ENCODE measurements at places on chromosomes 7 and 10. TPM values are rescaled to one million over a fixed set of nuclear protein-coding genes. Genes with fewer than 3 reads are reported as not detected.
A peak's percentile ranks its signal among the peaks of the same experiment; 100 is the strongest.

DNA sequence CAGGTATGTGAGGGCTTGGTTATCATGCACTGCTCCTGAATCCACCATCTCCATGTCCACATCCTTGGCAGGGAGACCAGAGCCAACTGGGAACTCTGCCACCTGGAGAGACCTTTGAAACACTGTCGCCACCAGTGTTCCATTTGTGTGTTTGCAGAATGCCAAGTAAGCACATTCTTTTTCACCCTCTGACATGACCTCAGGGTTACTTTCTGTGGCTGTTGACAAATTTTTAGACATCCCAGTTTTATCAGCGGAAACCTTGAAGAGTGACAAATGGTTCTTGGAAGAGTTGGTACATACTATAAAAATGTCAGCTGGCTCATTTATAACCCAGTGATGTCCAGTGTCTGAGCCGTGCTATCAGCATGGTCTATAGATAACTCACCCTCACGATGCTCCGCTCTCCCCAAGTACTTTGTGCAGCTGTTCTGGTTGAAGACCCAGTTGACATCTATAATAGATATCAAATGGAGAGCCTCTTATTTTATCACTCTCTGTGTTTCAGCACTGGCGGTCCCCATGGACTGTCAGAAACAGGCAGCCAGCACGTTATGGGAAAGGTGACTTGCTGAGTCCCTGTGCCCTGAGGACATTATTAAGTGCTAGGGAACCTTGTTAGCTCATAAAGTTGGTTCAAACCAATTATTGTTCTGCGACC lies 563.1 kb upstream of the GALNT17 start:
- no peaks in the 10 kb centered on the region for H3K36me3 ChIP-seq
- no peak for DNase-seq
- H3K27me3 ChIP-seq, result no peaks in the 10 kb centered on the region
- no peak overlapping the region for H3K27ac ChIP-seq
- H3K4me3 ChIP-seq, result no peak overlapping the region
- H3K4me1 ChIP-seq, result peaks cover 22% of the 10 kb centered on the region

DNA sequence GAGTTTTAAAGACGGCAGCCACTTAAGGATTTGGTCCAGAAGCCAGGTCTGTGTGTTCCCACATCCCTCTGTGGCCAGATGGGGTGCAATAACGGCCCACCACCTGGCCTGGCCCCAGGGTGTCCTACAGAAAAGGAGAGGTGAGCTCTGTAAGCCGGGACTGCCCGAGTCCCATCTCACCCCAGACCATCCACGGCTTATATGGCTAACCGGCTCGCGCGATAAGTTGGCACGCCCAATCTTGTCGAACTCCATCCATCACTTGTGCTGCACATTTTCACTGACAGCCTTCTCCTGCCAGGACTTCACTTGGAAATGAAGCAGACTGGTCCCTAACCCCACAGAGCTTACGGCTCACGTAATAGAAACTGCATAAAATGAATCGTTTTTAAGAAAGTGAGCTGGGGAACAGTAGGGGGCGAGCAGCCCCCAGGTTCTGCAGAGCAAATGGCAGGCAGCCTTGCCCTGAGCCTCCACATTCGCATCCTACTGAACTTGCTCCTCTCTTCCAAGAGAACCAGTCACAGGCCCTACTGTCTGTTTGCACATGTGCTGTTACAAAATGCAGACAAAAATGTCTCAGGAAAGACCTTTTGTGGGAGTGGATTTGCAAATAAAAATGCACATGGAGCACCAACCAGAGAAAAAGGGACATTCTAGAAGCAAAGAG lies 98.2 kb downstream of the TNS3 start:
- H3K27me3 ChIP-seq, result no peaks in the 10 kb centered on the region
- DNase-seq, result peak; percentile 36
- H3K27ac ChIP-seq, result peak overlapping the region; percentile 26

Gene WNT8B
- 0.07 TPM for total RNA-seq

Gene CEP41
- total RNA-seq, result 8.7 TPM

GRCh38 chr10:75353183-75353582 lies 48.4 kb downstream of the ZNF503 start:
- no peak overlapping the region for H3K27ac ChIP-seq
- DNase-seq, result no peak
- 0 out of 3 replicates have a peak, but pooled peaks cover 2% of the 10 kb centered on the region for H3K27me3 ChIP-seq
- peaks cover 11% of the 10 kb centered on the region for H3K4me1 ChIP-seq

GRCh38 chr10:8051109-8051821 lies 3.2 kb upstream of the GATA3 start:
- H3K27ac ChIP-seq, result no peak overlapping the region
- no peaks in the 10 kb centered on the region for H3K36me3 ChIP-seq
- peaks cover 15% of the 10 kb centered on the region for H3K4me1 ChIP-seq
- no peak for DNase-seq
- H3K27me3 ChIP-seq, result peaks cover 19% of the 10 kb centered on the region
